ENCODE measurements at places on chromosomes 5 and 9. TPM values are rescaled to one million over a fixed set of nuclear protein-coding genes. Genes with fewer than 3 reads are reported as not detected.

Gene PBX3
- 31.1 TPM for total RNA-seq

Gene CMYA5
- 5.7 TPM for total RNA-seq

Gene CD180
- total RNA-seq = 0.08 TPM

Gene KIAA0825
- 2.7 TPM for total RNA-seq

Gene FOXD4L5
- not detected for total RNA-seq

Gene DDX4
- total RNA-seq = not detected

Gene IL33
- total RNA-seq = 6.3 TPM

Gene TOMM5
- 59.6 TPM for total RNA-seq

Gene F2RL2
- 1.1 TPM for total RNA-seq

Gene SMC2
- total RNA-seq = 8.2 TPM

Gene PAEP
- total RNA-seq = not detected

Gene CARTPT
- total RNA-seq = not detected

DNA sequence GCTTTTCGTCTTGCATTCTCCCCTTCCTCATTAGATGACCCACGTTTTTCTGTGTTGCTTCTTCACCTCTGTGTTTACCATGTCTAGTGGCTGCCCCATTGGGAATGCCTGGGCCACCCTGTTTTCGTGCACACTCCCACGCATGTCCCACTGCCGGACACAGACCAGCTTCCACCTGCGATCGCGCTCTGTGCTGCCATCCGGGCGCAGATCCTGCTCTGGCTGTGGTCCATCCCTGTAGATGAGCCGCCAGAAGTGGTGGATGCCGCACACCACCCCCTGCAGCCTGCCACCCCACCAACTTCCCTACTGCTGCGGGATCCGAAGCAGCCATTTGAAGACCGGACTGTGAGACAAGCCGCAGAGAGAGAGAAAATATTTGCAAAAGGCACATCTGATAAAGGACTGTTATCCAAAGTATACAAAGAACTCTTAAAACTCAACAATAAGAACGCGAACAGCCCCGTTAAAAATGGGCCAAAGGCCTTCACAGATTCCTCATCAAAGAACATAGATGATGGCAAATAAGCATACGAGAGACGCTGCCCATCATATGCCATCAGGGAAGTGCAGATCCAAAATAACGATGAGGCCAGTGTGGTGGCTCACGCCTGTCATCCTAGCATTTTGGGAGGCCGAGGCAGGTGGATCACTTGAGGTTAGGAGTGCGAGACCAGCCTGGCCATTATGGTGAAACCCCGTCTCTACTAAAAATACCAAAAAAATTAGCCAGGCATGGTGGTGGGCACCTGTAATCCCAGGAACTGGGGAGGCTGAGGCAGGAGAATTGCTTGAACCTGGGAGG lies 163.7 kb downstream of the COL23A1 start:
- no peak for DNase-seq

GRCh38 chr5:10400411-10400810 lies 41.3 kb upstream of the ROPN1L start:
- DNase-seq = no peak

DNA sequence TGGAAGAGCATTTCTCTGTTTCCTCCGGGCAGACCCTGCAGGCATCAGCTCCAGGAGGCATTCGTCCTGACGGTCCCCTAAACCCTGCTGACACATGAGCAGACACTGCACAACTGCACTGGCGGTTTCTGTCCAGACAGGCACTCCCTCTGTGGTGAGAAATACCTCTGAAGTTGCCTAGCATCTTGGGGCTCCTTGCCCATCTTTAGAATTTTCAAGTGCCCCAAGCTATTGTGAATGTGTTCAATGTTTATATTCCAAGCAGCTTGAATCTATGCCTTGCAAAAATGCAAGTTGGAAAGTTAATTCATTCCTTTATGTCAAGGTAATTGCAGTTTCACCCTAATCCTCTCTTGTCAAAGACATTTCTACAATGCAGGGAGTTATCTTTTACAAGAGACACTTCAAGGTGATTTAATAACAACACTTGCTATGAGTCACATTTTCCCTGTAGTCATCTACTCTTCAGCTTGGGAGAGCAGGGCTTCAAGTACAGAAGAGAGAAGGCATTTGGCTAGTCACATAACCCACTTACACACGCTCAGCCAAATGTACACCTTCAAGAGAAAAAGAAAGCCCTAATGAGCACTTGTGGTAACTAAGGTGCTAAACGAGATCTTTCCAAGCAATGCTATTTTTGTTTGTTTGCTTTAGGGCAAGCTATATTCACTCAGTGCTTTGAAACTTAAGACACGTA lies 302.5 kb downstream of the MLLT3 start:
- no peak for DNase-seq

- DNase-seq = no peak
Measured at GRCh38 chr9:123434619-123435240, 78.7 kb downstream of the CRB2 start.

GRCh38 chr5:14977058-14977685 lies 105.6 kb upstream of the ANKH start:
- DNase-seq = no peak

- peak; percentile 82 for DNase-seq
Measured at GRCh38 chr5:107542428-107542827, 128.3 kb downstream of the EFNA5 start.

DNA sequence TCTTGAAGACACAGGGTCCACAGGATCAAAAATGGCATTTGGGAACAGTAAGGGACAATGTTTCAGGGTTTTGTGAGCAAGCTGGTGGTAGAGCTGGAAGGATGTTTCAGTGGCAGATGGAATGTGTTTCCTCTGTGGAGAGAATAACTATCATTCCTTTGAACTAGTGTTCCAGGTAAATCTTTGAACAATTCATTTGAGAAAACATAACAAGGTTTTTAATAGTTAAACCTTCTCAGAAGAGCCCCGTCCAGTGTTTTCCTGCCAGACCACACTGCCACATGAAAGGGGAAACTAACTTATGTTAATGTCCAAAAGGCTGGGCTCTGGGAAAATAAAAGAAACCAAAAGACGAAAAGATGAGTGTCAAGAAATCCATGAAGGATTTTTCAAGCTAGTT lies 207.0 kb upstream of the ZNF462 start:
- no peak for DNase-seq

GRCh38 chr9:21002040-21002439 lies 29.4 kb downstream of the HACD4 start:
- DNase-seq = no peak

GRCh38 chr9:12908895-12909294 lies 134.1 kb downstream of the LURAP1L start:
- no peak for DNase-seq

GRCh38 chr5:150208187-150209098 lies 18.6 kb downstream of the SLC6A7 start:
- DNase-seq = no peak

GRCh38 chr5:169657127-169657526 lies 20.1 kb downstream of the DOCK2 start:
- DNase-seq = no peak

GRCh38 chr9:4596165-4596922 lies 65.8 kb upstream of the PLPP6 start:
- DNase-seq = no peak

DNA sequence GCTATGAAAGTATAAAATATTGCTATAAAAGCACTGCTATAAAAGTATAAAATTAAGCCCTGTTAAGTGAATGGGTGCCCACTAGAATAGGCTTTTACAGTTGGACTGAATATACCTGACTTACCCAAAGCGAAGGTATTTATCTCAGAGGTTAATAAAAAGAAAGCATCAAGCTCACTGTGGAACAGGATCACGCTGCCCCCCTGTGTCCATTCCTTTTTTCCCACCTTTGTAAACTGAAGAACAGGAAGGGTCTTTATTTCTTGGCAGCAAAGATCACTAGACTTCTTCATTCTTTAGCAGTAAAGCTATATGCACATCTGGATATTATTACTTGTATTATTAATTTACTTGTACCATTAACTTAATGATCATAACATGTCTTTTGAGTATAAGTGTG lies 22.1 kb upstream of the PLPP6 start:
- no peak for DNase-seq

- DNase-seq = no peak
Measured at GRCh38 chr5:77859306-77859705, 83.2 kb upstream of the TBCA start.

GRCh38 chr9:133839822-133840329 lies 101.7 kb upstream of the SARDH start:
- no peak for DNase-seq

DNA sequence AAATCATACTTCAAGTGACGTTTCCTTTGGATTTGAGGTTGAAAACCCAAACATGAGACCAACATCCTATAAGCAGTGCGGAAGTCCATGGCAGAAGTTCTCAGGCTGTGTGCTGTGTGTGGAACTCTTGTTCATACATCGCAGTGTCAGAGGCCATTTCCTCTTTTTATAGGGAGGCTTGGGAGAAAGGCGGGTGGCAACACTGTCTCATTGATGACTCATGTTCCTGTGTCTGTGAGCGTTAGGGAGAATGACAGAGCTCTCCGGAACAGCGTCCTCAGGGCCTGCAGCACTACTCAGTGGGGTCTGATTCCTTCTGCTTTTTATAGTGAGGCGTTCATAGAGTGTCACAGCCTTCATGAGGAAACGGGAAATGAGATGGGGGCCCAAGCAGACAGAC lies 98.8 kb upstream of the BASP1 start:
- DNase-seq = no peak

DNA sequence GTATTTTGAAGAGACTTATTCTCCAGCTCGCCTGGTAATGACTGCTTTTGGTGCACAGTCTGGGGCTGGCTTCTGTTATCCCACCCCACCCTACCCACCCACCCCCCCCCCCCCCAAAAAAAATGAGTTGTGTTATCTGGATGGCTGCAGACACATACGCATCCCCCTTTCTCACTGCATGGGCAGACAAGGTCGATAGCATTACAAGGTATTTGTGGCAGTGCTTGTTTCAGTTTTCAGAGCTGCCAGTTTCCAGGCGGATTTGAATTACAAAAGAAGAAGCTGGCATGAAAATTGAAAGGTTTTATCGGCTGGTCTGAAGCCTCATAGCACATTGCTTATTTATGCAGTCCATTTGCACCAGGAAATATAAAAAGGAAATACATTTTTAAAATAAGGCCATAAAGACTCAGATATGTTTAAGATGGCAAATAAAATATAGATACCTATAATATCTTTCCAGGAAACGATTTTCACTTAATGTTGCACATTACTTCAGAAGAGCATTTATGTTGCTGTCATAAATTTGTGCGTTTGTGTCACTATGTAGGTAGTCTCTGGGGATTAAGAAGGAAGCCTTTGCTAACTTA lies 85.1 kb upstream of the GRHPR start:
- DNase-seq = no peak

DNA sequence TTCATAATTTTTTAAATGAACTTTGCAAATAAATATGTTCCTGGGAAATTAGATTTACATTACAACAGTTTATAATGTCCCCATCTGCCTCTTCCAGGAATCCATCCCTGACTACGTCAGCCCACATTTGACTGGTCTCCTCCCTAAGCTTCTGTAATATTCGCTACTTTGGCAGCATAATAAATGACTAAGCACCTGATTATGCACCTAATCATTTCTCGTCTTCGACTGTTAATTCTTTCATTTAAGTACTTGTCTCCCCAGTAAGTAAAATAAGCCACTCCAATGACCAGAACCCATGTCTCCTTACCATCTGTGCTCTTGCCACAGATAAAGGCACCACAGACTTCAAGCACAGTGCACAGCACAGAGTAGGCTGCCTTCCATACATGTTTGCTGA lies 122.7 kb downstream of the DENND1A start:
- no peak for DNase-seq

GRCh38 chr5:96961053-96961452 lies 25.2 kb downstream of the LNPEP start:
- no peak for DNase-seq

DNA sequence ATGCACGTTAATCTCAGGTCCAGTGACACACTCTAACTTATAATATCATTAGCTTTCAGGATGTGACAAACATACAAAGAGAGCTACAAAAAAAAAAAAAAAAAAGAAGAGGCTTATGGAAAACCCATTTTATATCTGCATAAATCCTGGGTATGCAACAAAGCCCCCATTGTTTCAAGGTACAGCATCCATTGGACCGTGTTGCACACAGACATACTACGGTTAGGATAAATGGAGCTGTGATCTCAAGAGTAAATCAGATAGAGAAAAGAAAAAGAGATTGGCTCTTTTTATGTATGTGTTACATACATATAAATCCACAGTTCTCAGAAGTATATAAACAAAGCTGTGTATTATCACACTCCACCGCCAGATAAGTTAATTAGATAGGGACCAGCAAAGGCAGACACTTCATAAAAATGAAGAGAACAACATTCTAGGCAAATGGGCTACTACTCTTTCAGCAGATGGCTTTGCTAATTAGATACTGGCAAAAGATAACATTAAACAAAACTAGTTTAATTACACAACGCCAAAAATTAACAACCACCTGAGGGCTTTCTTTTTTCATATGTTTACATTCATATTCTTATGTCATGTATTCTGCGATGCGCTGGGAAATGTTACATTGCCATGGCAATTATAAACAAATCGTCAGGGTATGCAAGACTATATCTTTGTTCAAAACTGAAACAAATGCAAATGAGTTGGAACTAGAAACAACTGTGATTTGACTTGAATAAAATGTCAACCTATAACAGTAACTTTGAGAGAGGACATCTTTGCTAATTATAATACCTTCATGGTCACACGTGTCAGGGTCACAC lies 304.2 kb downstream of the SEMA5A start:
- no peak for DNase-seq

DNA sequence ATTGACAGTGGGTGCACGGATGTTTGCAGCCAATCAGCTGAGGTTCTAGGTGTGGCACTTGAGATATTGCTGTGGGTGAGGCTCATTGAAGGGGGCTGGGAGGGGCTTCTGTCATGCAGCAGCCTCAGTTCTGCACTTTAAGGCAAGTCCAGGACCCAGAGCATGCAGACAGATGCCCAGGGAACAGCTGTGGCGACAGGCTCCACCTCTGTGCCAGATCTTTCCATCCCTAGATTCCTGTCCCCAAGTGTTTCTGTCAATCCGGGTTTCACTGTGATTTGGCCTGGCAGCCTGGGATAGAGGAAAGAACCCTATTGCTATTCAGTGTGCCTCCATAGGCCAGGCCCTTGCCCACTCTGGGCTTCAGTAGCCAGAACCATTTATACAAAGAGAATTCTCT lies 20.8 kb upstream of the CERCAM start:
- no peak for DNase-seq

DNA sequence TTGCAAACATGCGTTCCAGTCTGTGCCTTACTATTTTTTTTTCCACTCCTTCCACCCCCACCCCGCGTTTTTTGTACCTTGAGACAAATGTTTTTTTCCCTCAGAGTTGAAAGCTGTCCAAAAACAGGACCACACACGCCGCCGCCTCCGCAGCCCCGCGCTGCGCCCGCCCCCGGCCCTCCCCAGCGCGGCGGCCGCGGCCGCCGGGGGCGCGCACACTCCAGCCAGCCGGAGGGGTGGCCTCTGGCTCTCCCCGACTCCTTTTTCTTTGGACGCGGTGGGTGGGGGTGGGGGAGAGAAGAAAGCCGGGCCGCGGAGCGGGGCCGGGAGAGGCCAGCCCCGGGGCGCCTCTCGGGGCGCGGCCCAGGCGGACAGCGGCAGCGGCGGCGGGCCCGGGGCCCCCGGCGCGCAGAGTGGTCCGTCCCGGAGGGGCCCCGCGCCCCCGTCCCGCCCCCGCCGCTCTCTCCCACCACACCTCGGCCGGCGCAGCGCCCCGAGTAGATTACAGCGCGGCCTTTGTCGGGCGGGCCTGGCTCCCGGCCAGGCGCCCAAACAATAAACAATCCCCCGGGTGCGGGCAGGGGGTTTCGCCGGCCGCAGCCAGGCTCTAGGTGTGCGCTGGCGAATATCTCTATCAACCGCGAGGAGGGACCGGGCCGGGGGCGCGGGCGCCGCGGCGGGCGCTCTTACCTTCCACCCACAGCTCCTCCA lies 10.9 kb downstream of the PTCH1 start:
- DNase-seq = no peak

GRCh38 chr5:63963080-63963735 lies 963 bp upstream of the HTR1A start:
- no peak for DNase-seq
